ENCODE measurements at places on chromosomes 6 and 20. TPM values are rescaled to one million over a fixed set of nuclear protein-coding genes. Genes with fewer than 3 reads are reported as not detected.

DNA sequence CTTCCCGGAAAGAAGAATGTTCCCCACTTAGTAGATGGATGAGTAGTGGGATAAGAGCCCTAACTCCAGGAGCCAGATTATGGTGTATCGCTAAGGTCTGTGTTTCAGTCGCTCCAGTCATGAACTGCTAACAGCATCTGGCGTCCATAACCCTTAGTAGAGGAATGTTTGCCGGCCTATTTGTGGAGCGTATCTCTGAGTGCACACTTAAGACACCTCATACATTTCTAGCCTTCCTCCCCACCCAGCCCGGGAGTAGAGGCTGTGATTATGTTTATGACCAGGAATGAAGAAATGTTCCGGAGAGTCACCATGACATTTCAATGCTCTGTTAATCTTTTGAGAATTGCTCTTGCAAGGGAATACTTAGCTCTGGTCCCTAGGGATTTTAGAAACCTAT, 251.1 kb upstream of the SOX4 start:
- no peak for DNase-seq

DNA sequence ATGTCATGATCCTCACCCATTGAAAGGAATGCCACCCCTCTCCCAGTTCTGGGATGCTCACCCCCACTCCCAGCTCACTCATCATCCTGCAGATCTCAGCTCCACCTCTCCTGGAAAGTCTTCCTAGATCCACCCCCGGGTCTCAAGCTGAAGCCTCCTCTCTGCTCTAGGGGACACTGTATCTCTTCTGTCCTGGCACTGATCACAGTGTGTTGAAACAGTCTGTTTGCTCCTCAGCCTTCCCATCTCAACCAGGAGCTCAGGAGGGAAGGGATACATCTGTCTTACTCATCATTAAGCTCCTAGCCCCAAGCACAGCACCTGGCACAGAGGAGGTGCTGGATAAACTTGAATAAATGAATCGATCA, 80.1 kb downstream of the MRPL14 start:
- peak; percentile 20 for DNase-seq

GRCh38 chr6:121694801-121695251, 259.4 kb downstream of the GJA1 start:
- DNase-seq = no peak

GRCh38 chr20:24773168-24773567, 175.9 kb upstream of the CST7 start:
- no peak for DNase-seq

DNA sequence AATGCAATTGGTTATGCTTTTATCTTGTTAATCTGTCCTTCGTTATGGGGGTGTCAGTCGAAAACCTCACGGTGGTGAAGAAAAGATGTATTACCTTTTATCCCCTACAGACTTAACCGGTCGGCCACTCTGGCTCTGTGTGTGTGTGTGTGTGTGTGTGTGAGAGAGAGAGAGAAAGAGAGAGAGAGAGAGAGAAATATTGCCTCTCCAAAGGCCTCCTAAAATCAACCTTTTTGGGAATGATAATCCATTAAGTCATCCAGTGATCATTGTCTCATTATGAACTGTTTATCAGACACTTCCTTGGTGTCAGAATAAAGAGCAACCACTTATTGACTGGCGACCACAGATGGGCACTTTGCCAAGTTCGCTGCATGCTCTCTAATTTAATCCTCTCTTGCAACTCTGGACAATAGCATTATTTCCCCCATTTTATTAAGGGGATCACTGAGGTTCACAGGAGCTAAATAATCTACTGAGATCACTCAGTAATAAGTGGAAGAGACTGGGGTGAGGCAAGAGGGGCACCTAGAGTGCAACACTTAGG, 30.7 kb downstream of the SLC35D3 start:
- no peak for DNase-seq

DNA sequence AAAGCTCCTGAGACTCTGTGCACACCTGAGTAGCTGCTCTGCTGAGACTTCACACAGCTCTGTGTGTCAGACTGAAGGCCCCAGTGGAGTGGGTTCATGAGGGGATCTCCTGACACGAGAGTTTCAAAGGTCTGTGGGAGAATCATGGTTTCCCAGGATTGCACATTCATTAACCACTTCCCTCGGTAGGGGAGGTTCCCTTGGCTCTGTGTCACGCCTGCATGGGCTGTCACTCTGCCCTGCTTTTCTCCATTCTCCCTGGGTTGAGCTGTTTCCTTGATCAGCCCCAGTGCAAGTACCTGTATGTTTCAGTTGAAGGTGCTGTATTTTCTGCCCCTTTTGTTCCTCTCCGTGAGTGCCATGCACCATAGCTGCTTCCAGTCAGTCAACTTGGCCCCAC, 236.9 kb downstream of the EPM2A start:
- DNase-seq = no peak

DNA sequence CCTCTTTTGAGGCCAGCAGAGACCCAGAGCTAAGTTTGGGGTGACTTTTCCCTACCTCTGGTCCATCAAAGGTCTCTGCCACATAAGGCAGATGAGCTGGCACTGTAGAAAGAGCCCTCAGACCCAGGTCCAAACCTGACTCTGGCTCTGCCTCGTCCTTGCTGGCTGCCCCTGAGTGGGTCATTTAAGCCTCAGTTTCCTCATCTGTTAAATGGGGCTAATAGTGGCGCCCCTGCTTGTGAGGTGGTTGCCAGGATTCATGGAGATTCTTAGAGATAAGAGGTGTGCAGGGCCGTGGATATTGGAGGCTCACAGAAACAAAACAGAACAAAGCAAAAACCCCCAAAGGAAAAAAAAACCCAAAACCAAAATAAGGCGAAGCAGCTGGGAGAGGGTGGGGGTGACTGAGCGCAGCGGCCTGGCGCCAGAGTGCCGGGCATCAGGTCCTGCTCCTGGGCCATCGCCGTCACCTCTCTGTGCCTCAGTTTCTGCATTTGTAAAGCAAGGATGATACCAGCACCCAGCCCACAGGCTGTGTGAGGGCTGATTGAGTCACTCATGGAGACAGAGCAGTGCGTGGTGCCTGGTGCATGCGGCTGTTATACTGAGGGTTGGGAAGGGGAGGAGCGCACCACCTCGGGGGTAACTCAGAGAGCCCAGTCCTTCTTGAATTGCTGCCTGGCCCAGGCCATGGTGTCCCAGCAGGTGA, 133.8 kb upstream of the PTPN1 start:
- DNase-seq = no peak

Gene SLC16A10
- total RNA-seq = 12.2 TPM

Gene GABRR1
- 1.6 TPM for total RNA-seq

Data from aorta (tissue), 5 donors.